ENCODE measurements at places on chromosomes 1 and 21.
A peak's percentile ranks its signal among the peaks of the same experiment; 100 is the strongest.

DNA sequence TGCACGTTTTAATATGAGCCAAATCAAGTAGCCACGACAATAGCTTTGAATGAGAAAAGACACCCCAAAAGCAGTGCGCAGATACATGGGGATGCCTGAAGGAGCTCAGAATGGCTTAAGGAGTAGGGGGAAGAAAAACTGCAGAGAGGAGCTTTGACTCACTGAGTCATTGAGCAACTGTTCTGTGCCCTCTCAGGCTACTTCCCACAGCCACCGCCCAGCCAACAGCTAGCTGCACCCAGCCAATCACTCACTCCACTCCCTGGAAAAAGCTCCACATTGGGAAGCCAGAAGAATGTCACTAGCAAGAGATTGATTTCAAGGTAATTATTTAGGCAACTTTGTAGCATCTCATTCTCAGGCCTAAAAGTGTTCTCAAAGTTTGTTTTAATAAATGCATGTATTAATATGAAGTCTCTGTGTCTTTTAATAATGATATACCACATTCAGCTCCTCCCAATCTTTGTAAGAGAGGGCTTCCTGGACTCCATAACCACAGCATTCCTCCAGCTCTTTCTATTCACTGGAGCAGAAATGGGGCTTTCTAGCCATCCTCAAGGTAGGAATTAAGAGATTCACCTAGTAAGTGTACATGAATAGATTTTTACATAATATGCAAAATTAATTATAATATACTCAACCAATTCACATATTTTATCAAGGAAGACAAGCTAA is 16.8 kb downstream of the DUSP10 start:
- DNase-seq = no peak

GRCh38 chr1:100457683-100458082 is 80.3 kb upstream of the GPR88 start:
- no peak for DNase-seq

DNA sequence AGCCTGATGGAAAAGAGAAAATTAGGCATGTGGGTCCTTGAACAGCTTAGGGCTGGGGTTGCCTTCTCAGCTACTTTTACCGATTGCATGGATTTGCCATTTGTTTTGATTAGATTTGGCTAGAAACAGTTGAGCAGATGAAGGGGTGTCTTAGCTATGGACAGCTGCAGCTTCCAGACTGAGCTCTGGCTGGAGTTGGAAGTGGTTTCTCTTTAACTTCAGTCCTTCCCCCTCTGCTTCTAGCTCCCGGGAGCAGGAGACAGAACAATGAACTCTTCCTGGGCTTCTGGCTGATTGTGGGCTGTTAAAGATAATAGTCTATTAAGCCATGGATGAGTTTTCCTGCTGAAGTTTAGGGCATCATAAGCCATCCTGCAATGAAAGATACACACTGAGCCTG is 50.7 kb downstream of the UBE2T start:
- DNase-seq = no peak

DNA sequence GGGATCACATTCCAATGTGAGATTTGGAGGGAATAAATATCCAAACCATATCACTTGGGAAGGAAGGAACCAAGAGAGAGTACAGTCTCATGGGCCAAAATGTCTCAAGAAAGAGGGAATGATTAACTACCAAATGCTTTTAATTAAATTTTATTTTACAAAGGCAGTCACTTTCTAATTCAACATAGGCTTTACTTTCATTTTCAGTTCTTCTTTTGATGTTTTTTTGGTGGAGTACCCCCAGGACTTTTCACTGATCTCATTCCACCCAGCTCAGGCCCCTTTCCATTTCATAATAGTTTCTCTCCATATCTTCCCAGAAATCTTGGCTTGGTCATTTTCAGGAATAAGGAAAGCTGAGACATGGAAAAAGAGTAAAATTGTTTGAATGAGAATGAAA is 5.1 kb upstream of the SLAMF7 start:
- DNase-seq = no peak

DNA sequence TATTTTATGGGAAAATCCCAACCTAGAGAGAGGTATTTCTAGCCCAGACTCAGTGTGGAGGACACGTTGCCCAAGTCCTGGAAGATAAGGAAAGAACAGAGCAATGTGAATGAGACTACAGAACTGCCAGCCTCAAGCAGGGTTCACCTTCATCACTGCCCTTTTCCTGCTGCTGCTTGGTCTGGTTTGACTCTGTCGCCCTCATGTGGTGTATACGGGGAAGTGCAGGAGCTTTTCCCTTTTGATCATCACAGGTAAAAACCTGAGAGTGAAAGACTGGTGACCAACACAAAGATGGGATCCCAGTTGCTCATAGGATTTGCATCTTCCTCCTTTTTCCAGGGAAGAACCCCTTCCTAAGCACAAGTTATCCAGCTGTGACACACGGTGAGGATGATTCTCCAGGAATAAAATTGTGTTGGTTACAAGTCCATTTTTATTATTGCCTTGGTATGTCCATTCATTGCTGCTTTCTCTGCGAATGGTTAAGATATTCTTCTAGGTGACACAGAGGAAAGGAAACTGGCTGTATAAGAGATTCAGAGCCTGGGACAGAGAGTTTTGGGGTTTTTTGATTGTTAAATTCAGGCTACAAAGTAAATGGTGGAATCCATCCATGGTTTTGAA is 89.5 kb upstream of the CD53 start:
- no peak for DNase-seq

DNA sequence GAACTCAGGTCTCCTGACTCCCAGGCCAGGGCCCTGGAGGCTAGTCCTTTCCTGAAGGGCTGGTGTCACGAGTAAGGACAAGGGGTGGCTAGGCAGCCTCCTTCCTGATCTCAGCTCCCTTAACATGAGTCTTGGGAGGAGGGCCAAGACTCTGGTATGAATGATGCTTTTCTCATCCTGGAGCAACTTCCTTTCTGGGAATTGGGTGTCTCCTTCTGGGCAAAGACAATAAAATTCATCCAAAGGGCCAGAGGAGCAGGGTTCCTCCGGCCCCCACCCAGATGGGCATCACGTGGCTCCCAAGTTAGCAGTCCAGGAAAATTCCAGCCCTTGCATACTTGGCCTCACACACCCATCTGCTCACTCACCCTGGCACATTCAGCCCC is at the start of gene FAM167B:
FAM167B (plus strand) TSS at position 335 of the 386 bp plus-strand sequence. CDS start 200 bp downstream, outside the sequence.
- DNase-seq = peak; percentile 49

DNA sequence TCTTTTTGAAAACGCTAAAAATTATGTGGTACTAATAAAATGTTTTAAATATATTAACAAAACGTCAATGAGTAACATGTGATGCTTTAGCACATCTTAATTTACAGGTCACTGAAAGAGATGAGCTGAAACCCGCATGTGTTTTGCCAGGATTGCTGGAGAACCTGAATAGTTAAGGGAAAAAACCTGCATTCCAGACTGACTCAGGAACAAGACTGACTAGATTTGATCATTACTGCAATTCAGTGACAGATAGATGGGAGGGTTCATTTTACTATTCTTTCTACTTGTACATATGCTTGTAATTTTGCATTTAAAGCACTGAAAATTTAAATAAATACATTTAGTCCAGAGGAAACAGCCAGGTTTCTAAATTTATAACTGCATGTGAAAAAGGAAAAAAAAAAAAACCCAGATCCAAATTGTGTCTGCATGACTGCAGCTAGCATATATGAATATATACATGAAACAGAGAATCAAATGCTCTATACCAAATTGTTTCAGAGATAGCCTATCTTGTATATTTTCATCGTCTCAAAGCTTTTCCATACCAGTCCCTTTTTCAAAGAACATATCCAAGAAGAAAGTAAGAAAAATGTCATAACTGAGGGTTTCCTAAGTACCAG is 71.7 kb downstream of the APP start:
- DNase-seq = no peak

DNA sequence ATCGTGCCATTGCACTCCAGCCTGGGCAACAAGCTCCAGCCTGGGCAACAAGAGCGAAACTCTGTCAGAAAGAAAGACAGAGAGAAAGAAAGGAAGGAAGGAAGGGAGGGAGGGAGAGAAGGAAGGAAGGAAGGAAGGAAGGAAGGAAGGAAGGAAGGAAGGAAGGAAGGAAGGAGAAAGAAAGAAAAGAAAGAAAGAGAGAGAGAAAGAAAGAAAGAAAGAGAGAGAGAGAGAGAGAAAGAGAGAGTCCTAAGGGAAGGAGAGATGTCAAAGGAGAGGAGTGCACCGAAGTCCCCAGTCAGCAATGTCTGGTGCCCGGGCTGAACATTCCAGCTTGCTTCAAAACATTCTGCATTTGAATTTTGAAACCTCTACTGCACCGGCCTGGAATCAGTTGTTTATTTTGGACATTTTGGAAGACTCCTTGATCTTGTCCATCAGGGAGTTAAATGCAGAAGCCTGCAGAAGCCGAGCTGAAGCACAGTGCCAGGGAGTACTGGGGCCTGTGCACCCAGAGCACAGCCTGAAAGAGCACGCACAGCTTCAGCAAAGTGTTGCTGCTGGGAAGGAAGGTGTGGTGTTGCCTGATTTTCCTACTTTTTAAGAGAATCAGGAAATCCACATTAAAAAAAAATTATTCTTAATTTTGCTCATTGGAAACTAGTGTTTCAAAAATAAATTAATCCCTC is 3.7 kb upstream of the IGSF3 start:
- no peak for DNase-seq

DNA sequence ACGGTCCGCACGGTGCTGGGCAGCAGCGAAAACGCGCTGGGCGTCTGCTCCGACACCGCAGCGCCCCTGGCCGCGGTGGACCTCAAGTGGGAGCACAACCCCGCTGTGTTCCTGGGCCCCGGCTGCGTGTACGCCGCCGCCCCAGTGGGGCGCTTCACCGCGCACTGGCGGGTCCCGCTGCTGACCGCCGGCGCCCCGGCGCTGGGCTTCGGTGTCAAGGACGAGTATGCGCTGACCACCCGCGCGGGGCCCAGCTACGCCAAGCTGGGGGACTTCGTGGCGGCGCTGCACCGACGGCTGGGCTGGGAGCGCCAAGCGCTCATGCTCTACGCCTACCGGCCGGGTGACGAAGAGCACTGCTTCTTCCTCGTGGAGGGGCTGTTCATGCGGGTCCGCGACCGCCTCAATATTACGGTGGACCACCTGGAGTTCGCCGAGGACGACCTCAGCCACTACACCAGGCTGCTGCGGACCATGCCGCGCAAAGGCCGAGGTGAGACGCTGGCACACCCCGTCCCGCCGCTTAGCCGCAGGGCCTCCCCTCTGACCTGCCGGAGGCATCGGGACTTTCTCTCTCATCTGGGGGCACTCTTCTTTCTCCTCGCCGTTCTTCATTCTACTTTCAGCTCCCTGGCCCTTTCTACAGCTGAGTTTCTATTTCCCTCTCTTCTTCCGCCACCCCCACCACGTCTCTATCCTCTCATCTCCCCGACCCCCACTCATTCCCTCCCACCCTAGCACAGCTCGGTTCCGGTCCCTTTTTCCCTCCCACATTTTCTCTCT is 1.0 kb downstream of the NPR1 start:
- DNase-seq = no peak

- no peak for DNase-seq
Measured at GRCh38 chr1:83813576-83813975, 185.4 kb downstream of the TTLL7 start.

- no peak for DNase-seq
Measured at GRCh38 chr1:117683571-117684285, 77.9 kb downstream of the TENT5C start.

GRCh38 chr1:240484804-240485443 is 127.0 kb downstream of the GREM2 start:
- no peak for DNase-seq

GRCh38 chr21:39314143-39315027 is 953 bp upstream of the BRWD1 start:
- DNase-seq = no peak

- no peak for DNase-seq
Measured at GRCh38 chr1:16385659-16386453, 18.8 kb downstream of the SZRD1 start.

DNA sequence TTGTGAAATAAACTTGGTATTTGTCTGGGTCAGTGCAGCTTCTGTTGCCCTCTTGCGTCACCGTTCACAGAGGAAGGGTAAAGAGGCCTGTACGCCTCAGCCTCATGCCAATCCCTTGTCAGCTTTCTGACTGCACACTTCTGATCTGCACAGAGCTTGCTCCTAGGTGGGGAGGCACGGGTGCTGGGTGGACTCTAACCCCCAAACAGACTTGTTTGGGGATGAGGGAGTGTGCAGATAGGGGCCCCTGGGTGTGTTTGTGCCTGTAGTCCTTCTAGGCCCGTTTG is 803 bp upstream of the B4GALT2 start:
- no peak for DNase-seq

- no peak for DNase-seq
Measured at GRCh38 chr1:220983877-220984635, 104.8 kb downstream of the HLX start.

- no peak for DNase-seq
Measured at GRCh38 chr1:2322581-2323211, 68.7 kb downstream of the MORN1 start.

DNA sequence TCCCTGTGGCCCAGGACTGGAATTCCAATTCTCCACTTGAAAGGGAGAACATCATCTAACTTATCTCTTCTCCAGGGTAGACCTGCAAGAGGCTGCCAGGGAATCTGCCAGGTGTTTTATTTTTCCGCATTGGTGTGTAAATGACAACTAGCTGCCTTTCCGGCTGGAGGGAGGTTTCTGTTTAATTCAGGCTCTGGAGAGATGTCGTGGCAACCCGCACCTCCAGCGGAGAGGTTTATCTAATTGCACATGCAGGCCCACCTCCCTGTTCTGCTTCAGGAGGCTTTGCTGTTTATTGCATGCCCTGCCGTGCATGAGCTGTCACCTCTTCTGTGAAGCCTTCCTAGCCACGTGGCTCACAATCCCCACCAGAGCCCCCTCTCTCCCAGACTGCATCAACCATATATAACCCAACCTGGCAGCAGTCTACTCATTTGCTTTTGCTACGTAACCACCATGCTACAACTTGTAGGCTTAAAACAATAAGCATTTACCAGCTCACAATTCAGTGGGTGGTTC is 151.6 kb downstream of the C1orf94 start:
- no peak for DNase-seq

- no peak for DNase-seq
Measured at GRCh38 chr1:245752561-245752960, 597.8 kb downstream of the KIF26B start.

DNA sequence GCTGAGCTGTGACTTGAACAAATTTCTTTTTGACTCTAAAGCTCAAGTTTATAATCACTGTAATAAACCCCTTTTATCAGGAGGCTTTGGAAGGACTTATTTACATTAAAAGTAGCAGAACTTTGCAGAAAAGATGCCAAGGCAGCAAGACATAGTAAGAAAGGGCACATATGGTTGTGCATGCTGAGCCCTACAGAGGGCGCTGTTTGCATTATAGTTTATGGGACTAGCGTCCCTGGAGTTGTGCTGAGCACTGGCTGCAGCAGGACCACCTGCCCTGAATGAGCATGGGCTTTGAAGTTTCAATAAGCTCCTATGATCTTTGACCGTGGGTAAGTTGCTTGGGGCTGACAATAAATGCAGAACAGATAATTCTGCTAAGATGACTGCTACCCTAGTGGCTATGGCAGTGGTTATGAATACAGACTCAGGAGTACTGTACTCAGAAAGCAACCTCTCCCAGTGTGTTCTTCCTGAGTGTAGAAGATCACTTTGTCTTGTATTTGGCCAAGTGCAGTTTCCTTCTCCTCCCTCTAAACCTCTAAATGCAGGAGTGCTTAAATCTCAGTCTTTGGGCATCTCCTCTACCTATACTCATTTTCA is 45.4 kb upstream of the USP1 start:
- no peak for DNase-seq

GRCh38 chr1:60280256-60280655 is 206.7 kb upstream of the C1orf87 start:
- no peak for DNase-seq

GRCh38 chr1:80044662-80045061 is 1038.1 kb upstream of the ADGRL4 start:
- no peak for DNase-seq
